ENCODE measurements at places on chromosomes 2 and 18.

- no peak for DNase-seq
Observed at GRCh38 chr2:198321522-198322088, 517.2 kb downstream of the PLCL1 start.

DNA sequence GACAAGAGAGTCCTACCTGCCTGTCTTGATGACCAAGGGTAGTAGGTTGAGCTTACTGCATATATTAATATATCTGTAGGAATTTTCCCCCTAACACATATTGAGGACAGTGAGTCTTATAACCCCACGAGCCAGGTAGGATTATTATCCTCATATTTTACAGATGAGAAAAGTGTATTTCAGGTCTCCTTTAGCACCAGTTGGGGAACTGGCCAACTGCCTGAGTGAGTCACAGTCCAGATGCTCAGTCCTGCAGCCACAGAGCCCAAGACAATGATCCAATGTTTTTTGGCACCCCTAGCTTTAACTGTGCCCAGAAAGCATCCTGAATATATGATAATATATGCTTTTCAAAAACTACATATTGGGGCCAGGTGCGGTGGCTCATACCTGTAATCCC, 30.8 kb upstream of the GLS start:
- DNase-seq = no peak

GRCh38 chr2:166106431-166107015, 21.3 kb downstream of the SCN1A start:
- no peak for DNase-seq

GRCh38 chr2:31241625-31242270, 7.8 kb downstream of the EHD3 start:
- no peak for DNase-seq

DNA sequence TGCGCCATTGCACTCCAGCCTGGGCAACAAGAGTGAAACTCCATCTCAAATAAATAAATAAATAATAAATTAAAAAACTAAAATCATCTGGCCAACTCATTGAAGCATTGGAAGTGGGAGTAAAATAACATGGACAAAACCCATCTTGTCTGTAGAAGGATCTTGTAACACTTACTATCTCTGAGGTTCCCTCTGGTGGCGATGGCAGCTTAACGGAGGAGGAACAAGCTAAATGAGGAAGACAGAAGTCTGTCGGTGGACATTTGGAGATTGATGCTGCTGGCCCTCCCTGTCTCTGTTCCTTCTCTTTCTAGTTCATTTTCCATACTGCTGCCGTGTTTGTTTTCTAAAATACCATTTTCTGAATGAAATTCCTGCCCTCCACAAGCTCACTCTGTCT, 43.4 kb downstream of the ZCCHC2 start:
- no peak for DNase-seq

DNA sequence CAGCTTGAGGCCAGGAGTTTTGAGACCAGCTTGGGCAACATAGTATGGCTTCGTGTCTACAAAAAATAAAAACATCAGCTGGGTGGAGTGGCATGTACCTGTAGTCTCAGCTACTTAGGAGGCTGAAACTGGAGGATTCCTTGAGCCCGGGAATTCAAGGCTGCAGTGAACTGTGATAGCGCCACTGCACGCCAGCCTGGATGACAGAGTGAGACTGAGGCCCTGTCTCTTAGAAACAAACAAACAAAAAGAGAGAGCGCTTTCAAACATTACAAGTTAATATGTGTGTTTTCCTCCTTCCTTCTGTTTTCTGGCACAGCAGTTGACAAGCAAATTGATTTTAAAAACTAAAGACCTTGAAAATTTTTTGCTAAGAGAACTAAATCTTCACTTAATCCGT, 9.9 kb downstream of the EPC2 start:
- DNase-seq = no peak

- DNase-seq = no peak
Observed at GRCh38 chr2:44320832-44321231, 40.5 kb downstream of the PREPL start.
